SK-N-SH (cell line): ENCODE measurements at places on chromosomes 3 and 15. TPM values are rescaled to one million over a fixed set of nuclear protein-coding genes. Genes with fewer than 3 reads are reported as not detected.

The DNAJC19 gene
- polyA plus RNA-seq: 35.6 and 56.7 TPM in 2 replicates

DNA sequence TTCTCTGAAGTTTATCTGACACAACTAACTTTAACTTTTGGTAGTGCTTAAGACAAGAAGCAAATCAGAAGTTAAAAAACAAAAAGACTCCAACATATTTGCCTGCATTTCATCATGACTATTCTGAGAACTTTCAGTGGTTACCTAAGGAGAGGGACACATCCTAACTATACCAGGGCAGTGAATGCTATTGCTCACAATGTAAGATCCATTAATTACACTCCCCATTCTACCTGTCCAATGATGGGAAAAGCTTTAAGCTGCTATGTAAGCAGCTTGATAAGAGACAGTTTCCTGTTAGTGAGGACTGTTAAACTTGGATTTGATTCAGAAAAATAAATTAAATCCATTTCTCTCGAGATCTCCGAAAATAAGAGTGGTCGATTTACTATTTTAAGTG lies 37.5 kb downstream of the SERPINI1 start:
- no peak for DNase-seq

DNA sequence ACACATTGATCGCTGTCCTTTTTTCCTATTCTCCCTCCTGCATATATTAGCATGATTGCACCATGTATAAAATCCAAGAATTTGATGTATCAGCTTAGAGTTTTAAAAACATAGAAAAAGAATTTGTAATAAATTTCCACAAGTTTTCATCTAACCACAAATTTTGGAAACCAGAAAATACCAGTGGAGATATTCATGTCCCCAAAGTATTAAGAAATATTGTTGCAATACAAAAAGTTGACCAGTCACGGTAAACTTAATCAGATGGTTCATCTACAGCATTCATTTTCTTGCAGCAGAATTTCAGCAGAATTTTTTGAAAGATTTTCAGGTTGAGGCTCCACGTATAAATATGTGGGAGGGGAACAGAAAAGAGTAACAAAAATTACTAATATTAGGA lies 500.9 kb upstream of the MDFIC2 start:
- no peak for DNase-seq

DNA sequence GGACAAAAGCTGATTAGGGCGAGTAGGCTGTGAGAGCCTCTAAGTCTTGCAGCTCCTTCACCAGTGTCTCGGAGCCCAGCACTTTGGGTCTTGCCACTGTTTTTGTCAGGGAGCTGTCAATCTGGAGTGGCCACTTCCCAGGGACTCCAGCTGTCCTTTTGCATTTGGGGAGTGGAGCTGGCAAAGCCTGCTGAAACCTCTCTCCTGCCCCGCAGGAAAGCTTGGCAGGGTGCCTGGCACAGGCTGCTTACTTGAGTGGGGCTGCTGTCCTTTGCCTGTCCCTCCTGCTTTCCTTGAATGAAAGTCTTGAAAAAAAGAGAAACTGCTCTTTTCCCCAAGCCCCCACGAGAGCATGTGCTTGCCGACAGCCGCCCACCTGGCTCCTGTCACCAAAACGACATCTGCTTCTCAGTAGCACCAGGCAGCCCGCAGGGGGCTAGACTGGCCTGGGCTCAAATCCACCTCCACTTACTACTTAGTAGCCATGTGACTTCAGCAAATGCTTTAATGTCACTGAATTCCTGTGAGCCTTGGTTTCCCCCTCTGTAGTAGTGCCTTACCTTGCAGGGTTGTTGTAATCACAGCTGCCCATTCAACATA lies 13.7 kb downstream of the USP13 start:
- DNase-seq: peak; percentile 64

DNA sequence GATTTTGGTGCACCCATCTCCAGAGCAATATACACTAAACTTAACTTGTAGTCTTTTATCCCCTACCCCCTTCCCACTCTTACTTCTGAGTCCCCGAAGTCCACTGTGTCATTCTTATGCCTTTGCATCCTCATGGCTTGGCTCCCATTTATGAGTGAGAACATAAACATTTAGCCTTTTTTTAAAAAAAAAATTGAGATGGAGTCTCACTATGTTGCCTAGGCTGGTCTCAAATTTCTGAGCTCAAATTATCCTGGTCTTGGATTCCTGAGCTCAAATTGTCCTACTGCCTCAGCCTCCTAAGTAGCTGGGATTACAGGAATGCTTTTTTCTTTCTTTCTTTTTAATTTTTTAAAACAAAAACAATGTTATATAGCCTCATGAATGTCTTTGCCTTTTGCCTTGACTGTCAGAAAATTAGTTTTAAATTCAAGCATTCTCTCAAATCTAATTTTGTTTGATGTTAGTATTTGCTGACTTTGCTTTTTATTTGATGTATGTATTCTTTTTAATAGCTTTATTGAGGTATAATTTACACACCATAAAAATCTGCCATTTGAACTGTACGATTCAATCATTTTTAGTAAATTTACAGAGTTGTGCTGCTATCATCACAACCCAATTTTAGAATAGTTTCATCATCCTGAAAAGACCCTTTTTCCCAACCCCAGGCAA lies 46.9 kb downstream of the NFKBIZ start:
- no peak for DNase-seq
